Activated T-helper 1 cell treated with anti-CD3 and anti-CD28 coated beads, Interleukin-2, amount 50 U/mL, for 16 hours (primary cell): ENCODE measurements at places on chromosomes 4 and X.

DNA sequence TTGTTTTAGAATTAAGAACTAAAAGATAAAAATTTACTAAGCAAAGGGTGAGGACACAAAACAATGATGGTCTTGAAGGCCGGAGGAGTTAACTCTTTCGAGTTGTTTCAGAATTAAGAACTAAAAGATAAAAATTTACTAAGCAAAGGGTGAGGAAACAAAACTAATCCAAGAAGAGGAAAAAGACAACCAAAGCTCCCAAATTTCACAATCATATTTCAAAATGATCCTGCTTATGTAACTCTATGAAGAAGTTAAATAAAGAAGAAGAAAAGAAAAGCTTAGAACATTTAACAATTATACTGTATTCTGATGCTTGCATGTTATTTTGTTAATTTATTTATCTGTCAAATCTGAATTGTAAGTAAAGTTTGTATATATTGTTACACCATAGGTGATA lies 154.8 kb upstream of the SLIT2 start:
- DNase-seq: no peak

GRCh38 chr4:176575141-176575730 lies 217.5 kb downstream of the VEGFC start:
- no peak for DNase-seq

- no peak for DNase-seq
Measured at GRCh38 chrX:150162141-150162540, 201.0 kb upstream of the MAMLD1 start.

DNA sequence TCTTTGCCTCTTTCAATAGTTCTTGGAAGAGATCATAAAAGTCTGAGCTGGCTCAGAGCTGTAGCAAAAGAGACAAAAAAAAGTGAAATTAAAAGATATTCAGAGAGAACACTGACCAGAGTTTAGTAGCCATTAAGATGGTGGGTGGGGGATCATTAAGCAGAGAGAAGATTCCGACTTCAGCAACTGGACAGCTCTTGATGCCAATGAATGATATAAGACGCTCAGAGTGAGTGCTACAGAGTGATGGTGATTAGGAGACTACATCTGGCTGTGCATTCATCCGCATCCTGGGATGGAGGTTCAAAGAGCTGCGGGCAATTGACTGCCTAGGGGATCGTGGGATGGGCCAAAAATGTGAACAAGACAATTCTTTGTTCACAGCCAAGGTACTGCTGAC lies 178.5 kb downstream of the PACRGL start:
- DNase-seq: no peak

- no peak for DNase-seq
Measured at GRCh38 chrX:81662381-81662780, 460.5 kb downstream of the SH3BGRL start.

DNA sequence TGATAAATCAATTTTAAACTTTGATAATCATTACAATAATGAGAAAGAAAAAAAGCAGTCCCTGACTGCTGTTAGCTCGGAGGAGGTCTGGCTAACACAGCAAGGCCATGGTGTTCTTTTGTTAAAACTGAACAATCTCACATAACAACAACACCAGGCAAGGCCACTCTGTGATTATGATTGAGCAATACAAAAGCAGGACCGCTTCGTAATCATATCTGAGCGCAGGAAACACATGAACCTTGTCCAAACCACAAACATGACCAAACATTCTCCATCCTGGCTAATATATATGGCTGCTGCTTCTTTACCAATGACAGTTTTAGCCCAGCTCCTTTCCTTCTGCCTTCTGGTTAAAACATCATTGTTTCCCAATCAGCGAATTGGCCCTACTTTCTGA lies 76.8 kb upstream of the DDX53 start:
- no peak for DNase-seq

GRCh38 chr4:180086480-180087190 lies 2156.6 kb upstream of the TENM3 start:
- no peak for DNase-seq

GRCh38 chr4:164337219-164337944 lies 416.5 kb upstream of the SMIM31 start:
- DNase-seq: no peak

DNA sequence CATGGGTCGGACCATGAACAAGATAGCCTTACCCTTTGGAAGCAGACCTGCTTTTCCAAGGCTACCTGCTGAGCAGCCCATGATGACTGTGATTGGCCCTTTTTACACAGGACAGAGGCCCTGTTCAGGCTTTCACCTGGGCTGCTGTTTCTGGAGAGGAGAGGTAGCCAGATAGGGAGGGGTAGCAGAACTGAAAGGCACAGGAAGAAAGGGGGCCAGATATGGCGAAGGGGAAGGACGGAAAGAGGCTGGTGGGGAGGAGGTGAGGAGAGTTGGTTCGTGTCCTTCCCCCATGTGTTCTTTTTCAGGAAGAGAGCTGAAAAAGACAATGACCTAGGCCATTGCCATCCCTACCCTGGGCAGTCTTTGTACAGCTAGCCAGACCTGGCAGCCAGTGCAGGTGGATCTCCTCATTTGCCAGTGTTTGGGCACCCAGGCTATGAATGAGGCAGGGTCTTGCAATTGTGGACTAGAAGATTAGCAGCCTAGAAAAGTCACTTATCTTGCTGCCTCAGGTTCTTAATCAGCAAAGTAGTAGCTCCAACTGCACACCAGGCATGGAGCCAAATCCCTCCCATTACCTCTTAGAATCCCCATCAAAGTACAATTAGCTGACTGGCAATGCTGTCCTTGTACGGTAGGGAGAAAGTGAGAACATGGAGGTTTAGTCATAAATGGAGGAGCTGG lies 139.6 kb downstream of the AMMECR1 start:
- DNase-seq: no peak

DNA sequence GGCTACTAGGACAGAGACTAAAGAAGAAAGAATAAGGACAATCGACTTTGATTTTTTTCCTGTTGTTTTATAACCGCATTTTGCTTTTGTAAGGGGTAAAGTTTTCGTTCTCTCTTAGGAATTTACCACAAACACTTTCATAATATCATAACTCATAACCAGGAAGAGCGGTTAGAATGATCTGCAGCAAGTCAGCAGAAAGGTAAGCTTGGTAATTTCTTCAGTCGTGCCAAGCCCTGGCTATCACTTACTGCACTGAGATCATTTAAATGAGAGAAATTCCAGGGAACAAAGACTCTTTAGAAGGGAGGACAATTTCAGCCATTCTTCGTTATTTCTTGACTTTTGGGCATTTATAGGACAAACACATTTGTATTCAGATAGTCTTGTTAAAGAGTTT lies 258.1 kb downstream of the UNC5C start:
- no peak for DNase-seq

GRCh38 chrX:130393451-130394074 lies 8.1 kb upstream of the GPR119 start:
- no peak for DNase-seq

GRCh38 chrX:115138040-115138439 lies 51.2 kb upstream of the RBMXL3 start:
- DNase-seq: no peak

- DNase-seq: no peak
Measured at GRCh38 chr4:41964401-41964800, 17.2 kb upstream of the DCAF4L1 start.

- no peak for DNase-seq
Measured at GRCh38 chr4:56469489-56470210, 2.2 kb downstream of the SRP72 start.

- no peak for DNase-seq
Measured at GRCh38 chr4:184854673-184855072, 28.9 kb upstream of the ACSL1 start.

DNA sequence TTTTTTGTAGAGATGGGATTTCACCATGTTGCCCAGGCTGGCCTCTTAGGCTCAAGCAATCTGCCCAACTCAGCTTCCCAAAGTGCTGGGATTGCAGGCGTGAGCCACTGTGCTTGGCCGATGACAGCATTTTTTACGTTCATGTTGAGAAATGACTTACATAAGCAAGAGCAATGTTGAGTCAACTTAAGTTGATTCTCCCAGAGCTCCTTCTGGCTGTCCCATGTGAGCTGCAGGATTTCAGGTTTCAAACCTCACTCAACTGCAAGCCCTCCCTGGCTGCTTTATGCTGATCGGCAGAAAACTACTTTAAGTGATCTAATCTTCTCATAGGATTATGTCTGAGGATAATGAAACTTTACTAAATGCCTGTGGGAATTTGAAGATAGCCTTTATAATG lies 86.8 kb downstream of the GC start:
- DNase-seq: no peak

DNA sequence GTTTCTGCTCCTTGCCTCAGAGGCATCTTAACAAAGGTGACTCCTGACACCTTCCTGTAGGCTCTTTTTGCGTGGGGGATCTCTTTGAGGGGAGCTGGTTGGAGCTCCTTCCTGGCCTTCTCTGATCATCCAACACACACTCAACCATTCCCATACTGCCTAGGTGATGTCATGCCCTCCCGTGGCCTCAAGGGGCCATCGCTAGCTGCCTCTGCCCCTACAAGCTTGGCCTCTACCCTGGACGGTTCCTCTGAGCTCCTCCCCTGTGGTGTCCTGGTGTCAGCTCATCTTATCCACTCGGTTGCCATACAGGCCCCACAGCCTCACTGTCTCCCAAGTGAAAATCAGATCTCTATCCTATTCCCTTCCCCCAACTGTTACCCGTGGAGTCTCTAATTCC lies 13.7 kb upstream of the ZNF185 start:
- no peak for DNase-seq

DNA sequence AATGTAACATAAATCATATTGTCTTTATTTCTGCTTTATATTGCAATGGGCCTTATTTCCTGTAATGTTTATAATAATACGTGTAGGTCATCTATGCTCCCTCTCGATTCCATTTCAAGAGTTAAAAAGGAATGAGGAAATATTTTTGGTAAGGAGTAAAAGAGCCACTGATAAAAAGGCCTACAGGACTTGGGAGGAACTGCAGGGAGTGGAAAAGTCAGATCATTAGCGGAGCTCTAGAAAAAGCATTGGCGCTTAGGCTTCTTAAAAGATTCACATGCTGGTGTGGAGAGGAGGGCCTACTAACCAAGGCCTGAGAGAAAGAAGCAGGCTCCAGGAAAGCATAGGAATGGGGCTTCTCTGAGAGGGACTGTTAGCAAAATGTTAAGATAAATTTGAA lies 82.9 kb upstream of the PNPLA4 start:
- DNase-seq: no peak

DNA sequence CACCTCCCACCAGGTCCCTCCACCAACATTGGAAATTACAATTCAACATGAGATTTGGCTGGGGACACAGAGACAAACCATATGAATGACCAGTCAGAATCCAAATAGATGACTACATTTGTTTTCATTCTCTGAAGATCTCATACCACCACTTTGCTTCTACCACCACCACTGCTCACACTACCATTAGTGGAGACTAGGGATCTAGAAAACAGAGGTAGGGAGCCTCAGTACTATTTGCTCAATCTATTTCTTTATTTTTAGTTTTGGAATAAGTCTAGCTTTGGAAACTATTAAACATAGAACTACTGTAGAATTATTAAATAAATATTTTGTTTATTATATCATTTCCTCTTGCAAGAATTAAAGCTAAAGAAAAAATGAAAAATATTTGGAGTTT lies 727.9 kb downstream of the CCSER1 start:
- DNase-seq: no peak

- DNase-seq: no peak
Measured at GRCh38 chrX:31563792-31564191, 492.0 kb upstream of the FTHL17 start.

DNA sequence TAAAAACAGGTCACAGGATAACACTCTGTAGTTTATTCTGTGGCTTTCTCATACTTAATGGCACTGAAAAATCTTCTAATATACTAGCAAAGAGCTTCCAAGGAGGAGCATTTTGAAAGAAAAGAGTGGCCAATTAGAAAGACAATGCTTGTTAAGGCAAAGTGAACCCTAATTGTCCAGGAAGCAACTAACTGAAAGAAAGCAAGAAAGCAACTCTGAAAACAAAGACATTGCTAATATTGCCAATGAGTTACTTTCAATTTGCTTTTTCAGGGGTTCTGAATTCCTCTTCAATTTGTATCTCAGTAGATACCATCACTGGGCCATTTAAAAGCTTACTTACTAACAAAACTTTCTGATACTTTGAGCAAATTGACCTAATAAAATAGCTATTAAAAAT lies 78.5 kb upstream of the MTNR1A start:
- no peak for DNase-seq
